Hindlimb muscle (tissue), 1 donor: ENCODE measurements at places on chromosomes 3 and 15.

- no peak for DNase-seq
These were observed 46.4 kb upstream of the KLF13 start for GRCh38 chr15:31280046-31280830.

DNA sequence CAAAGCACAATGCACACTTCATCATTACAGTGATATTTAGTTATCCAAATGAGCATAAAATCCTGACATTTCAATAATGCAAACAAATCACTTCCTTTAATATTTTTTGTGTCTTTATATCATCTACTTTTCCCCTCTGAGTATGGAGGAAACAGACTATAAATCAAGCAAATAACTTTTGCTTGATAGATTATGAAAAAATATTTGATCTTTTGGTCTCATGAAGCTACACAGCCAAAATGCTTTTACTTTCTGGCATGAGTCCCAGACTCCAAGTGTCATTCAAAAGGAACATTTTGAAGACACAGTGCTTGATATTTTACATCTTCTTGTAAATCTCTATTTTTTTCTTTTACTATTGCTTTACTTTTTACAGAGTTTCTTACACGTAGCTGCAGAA lies 215.3 kb upstream of the ROBO1 start:
- no peak for DNase-seq

GRCh38 chr15:23854203-23854911 lies 167.3 kb upstream of the NDN start:
- no peak for DNase-seq

DNA sequence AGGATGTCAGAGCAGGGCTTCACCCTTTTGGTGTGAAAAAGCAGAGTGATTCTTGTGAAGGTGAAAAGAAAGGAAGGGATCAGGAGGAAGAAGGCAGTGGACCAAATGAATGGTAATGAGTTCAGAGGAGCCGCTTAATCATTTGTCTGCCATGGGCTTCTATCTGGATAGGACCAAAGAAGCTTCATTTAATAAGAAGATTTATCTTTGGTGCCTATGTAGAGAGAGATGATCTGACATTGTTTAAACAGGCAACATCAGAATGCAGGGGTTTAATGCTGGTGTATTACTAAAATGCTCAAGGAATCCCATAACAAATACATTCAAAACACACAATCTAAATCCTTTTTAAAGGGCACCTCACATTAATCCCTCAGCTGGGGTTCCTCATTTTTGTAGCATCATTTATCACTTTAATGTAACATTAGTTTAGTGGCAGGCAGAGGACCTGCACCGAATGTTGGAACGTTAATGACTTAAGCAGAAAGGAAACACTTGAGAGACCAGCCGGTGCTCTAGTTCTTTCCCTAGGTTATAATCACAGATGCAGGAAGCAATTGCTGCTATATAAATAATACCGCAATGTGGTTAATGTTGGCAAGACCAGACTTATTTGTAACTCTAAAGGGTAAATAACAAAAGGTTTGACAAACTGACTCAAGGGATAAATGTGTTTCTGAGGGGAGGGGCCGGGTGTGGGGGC lies 27.9 kb upstream of the IL1RAP start:
- DNase-seq, result no peak

DNA sequence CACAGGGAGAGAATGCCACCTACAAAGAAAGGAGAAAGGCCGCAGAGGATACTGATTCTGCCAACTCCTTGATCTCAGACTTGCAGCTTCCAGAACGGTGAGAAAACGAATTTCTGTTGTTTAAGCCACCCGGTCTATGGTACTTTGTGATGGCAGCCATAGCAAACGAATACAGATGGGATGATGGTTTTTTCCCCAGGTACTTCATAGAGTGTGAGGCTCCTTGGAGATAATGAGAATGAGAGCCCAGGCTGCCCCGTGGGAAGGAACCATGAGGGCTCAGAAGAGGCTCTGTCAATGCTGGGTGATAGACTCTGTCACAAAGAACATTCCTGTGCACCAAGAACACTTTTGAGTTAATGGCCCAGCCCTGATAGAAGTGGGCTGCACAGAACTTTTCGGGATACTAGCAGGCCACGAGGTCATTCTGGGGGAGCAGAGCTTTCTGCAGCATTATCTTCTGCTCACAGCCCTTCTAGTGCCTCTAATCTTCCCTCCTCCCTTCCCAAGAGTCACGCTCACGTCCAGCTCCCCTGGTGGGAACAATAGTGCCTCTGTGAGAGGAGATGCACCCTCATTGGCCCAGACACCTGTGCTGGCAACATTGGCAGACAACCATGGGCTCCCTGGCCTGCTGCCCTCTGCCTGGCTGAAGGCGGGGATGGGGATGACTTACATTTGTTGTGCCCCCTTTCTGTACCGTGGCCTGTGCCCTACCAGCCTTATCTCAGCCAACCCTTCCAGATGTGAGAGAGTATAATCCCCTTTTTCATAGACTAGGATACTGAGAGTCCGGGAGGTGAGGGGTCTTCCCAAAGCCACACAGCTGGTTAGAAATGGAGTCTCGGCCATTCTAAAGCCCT lies 5.2 kb upstream of the RLBP1 start:
- DNase-seq, result no peak

DNA sequence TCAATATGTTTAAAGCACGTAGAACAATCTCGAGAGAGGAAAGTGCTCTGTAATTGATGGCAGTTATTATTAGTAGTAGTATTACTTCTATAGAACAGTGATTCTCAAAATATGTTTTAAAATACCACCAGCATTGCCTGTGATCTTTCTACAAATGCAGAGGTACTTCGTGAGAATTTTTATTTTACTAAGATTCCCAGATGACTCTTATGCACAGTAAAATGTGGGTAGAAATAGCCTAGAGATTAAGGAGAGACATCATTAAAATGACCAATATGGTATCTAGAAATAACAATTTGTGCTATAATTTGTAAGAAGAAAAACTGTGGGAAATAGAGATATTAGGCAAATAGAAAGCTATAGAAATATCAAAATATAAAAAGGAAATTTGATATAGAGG lies 157.9 kb downstream of the SUCNR1 start:
- no peak for DNase-seq
